ENCODE measurements at places on chromosomes 13 and 19. TPM values are rescaled to one million over a fixed set of nuclear protein-coding genes. Genes with fewer than 3 reads are reported as not detected.

DNA sequence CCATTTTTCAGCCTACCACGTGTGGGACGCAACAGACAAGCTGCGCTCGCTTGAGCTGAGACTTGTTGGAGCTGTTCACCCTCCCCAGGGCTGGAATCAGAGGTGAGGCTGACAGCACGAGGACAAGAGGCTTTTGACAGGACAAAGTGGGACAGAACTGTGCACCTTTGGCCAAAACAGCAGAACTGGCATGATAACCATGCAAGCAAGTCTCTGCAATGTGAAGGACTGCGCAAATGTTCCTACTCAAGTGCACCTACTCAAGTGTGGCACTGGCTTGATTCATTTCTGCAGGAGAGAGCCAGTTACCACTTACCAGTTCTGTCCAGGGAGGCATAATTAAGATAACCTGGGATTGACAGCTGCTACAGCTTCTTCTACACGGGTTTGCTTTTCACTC, 62.2 kb upstream of the TM9SF2 start:
- no peak for DNase-seq

- no peak for DNase-seq
These were observed 77.8 kb upstream of the SLAIN1 start for GRCh38 chr13:77619655-77620054.

GRCh38 chr13:20171364-20171763, 10.5 kb upstream of the GJA3 start:
- no peak for DNase-seq

DNA sequence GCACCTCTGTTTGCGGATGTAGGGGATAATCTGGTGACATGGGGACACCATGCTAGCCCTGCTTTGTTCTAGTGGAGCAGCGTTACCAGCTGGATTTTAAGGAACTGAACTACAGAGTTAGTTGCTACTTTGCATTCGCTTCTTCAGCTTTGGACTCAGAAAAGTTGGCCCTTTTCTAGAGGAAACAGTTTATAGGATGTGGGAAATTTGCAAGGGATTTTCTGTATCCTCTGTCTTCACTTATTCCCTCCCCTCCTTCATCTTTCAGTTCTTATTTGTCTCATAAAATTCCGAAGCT, 2.1 kb downstream of the GATAD2A start:
- no peak for DNase-seq

- no peak for DNase-seq
These were observed 20.2 kb downstream of the EPSTI1 start for GRCh38 chr13:42971691-42972347.

Gene TMEM145
- 1.4 TPM for total RNA-seq

Gene EPS8L1
- total RNA-seq: 3.7 TPM

Gene TMEM190
- total RNA-seq: not detected

Gene ONECUT3
- total RNA-seq: not detected
